ENCODE measurements at places on chromosomes 1 and 21.

DNA sequence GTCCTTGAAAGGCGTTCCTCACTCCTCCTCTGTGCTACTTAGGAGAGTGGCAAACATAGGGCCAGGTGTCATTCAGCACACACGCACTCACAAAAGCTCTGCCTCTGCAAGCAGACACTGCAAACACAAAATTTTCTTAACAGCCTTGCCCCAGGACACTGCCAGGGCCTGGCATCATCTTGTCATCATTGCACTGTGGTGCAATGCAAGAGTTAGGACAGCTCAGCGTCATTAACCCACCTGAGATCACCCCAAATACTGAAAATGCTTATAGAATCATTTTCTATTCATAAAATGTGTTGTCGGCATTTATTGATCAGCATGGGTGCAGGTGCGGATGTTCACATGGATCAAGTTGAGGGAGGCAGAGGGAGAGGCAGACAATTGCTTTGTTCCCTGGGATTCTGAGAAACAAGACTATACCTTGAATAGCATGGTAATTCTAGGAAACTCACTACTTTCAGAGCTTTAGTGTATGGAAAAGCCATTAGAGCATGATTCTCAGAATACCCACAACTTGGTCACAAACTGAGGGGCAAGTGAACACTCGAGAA is 3.0 kb downstream of the ADAM30 start:
- DNase-seq: no peak

DNA sequence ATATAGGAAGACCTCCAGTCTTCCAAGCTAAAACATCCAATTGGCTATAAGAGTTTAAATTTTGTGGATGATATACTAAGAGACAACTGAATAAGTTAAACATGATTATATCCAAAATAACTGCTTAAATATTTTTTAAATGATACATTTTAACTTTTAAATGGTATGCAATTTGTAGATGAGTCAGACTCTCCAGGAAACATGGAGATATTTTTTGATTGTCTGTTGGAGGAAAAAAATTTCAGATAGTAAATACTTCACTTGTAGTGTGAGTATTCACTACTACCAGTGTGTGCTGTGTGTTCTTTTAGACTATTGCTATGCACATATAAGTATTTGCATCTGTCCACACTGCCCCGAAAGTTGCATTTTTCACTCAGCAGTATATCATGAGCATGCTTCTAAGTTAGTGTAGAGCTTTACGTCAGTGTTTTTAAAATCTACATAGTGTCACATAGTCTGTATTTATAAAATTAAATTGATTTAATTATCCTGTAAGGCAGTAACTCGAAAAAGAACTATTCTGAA is 91.1 kb downstream of the USP25 start:
- DNase-seq: no peak

- no peak for DNase-seq
These were observed 87.8 kb downstream of the SLC16A1 start for GRCh38 chr1:112868191-112868590.

DNA sequence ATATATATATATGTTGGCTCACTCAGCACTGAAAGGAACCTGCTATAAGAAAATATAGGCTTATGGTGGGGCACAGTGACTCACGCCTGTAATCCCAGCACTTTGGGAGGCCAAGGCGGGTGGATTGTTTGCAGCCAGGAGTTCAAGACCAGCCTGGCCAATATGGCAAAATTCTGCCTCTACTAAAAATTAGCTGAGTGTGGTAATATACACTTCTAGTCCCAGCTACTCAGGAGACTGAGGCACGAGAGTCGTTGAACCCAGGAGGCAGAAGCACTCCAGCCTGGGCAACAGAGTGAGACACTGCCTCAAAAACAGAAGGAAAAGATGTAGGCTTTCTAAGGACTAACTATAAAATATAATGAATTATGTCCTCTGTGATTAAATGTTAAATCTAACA is 14.6 kb upstream of the MUTYH start:
- DNase-seq: no peak

- peak; percentile 46 for DNase-seq
These were observed 23.4 kb upstream of the TSPAN2 start for GRCh38 chr1:115112496-115113375.

GRCh38 chr1:165671526-165671925 is 26.8 kb downstream of the ALDH9A1 start:
- DNase-seq: no peak

GRCh38 chr1:7831458-7831857 is 21.4 kb downstream of the UTS2 start:
- DNase-seq: no peak

DNA sequence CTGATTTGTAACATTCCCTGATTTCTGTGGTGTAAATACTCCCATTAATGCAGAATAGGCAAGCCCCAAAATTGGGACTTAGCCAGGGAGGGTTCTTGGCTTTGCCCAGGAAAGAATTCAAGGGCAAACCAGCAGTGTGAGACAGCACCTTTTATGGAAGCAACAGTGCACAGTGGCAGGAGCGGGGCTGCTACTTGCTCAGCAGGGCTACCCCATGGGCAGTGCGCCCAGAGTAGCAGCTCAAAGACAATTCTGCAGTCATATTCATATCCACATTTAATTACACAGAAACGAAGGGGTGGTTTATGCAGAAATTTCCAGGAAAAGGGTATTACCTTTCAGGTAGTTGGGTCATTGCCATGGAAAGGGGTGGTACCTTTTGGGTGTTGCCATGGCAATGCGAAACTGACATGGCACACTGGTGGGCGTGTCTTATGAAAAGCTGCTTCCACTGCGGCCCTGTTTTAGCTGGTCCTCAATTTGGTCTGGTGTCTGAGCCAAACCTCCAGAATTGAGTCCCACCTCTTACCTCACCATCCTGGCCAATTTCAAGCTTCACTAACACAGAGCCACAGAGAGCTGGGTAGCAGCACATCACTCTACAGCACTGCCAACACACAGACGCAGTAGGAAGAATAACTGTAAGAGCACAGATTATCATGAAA is 35.9 kb downstream of the FHAD1 start:
- no peak for DNase-seq

DNA sequence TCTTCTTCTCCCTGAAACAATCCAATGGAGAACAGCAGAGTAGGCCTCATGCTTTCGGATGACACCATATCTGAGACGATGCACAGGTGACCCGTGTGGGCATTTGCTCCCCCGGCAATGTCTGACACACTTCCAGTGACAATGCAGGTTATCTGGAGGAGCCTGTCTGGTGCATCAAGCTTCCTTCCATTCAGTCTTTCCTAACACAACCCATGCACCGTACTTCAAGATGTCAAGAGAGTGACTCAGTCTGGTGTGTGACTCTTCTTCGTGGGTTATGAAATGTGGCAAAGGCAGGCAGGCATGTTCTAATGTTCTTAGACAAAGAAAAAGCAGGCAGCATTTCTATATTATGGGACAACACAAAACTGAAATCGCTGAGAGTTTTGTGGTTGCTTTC is 159.1 kb downstream of the EDEM3 start:
- no peak for DNase-seq

DNA sequence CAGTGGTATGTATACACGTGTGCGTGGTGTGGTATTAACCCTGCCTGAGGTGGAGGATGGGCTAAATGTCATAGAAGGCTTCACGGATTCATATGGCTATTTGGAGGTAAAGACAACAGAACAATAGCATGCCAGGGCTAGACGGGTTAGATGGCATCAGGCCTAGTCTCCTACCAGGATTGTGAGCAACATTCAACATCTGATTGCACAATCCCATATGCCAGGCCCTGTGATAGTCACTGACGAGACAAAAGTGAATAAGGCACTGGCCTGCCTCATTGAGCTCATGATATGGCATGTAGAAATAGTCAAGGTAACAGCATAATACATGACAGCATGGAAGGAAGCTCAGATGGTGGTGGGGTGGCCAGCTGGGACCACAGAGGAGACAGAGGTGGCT is 167.1 kb upstream of the BEND5 start:
- no peak for DNase-seq

- DNase-seq: no peak
These were observed 16.2 kb upstream of the MYOG start for GRCh38 chr1:203101813-203102634.

DNA sequence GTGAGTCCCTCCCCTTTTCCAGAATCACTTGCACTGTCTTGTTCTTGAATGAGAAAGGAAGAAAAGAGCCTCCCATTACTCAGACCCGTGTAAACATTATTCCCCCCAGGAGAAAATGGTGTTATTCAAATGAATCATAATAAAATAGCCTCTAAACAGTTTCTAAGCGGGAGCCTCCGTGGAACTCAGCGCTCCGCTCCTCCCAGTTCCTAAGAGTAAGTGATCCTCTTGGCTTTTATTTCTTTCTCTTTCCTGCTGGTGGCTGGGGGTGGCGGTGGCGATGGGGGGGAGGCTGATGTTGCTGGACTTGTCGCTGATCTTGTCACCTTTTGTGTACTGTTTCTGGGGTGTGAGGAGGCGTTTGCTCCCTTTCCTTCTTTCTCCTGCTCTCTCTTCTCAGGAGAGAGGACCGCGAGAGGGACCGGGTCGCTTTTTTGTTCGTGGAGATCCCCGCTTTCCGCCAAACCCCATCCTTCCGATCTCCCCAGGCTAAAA is 781 bp downstream of the PROX1 start:
- no peak for DNase-seq

DNA sequence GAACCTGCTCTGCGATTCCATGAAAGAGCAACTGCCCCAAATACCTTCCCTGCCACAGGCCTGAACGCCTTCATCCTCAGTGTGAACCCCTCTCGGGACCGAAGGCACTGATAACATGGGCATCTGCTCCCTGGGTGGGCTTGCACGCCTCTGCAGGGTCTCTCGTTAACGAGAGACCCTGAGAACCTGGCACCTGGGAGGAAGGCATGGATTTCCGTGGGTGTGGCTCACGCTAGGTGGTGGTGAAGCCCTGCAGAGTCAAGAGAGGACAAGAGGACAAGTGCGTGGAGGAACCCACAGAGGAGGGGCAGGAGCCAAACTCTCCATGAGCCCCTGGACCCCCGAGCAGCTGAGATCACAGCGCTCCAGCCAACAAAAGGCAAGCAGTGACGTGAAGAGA is 26.8 kb upstream of the COL6A2 start:
- DNase-seq: no peak

GRCh38 chr1:82752046-82752445 is 951.3 kb downstream of the ADGRL2 start:
- DNase-seq: no peak

DNA sequence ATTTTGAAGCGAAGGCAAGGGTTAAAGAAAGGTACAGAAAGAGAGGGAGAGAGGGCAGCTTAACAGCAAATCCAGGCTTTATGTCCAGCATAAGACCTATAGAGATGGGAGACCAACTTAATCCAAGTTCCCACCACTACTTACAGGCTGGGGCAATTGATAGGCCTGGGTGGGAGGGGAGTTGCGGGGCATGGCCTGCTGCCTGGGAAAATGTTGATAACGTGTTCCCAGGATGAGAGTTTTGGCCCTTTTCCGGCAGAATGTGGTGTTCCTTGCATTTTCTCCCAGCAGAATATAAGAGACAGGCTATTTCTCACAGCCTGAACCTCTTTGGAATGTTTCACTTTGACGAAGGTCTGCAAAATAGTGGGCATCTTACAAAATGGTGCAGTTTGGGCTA is 34.9 kb upstream of the PLA2G5 start:
- no peak for DNase-seq

DNA sequence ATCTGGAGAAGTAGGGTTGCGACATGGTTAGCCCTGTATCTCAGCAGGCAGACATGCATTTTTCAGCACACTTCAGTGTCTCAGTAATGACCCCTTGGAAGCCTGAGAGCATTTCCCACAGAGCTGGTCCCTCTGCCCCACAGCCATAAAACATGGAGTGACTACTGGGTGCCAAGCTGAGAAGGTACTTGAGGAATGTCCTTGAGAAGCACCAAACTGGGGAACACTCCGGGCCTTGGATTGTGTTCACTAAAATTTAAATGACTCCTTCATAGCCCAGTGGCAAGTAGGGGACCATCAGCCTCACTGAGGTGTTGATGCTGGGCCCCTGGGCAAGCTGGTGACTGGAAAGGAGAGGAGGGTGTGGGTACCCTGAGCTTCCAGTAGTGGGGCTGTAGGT is 54.7 kb downstream of the KCNJ6 start:
- DNase-seq: no peak

- no peak for DNase-seq
These were observed 35.8 kb downstream of the ECE1 start for GRCh38 chr1:21254335-21254951.

- no peak for DNase-seq
These were observed 760 bp upstream of the NPHP4 start for GRCh38 chr1:5992814-5993555.

GRCh38 chr1:85342207-85342606 is 65.8 kb upstream of the BCL10 start:
- no peak for DNase-seq

DNA sequence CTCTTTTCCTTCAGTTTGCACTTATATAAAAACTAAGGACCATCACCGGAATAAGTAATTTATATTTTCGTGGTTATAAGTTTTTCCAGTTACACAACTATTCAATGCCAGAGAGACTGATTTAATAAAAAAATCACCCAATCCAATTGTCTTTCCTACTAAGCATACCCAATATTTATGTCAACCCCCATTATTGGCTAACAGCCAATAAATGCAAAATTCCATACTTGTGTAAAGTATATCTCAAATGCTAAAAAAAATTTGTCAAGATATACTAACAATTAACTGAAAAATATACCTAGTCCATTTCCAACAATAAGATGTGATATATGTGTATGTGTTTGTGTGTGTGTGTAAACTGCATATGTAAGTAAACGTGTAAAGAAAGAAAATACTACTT is 117.4 kb downstream of the AGBL4 start:
- DNase-seq: no peak

- no peak for DNase-seq
These were observed 7.7 kb upstream of the ECE1 start for GRCh38 chr1:21297975-21298374.

DNA sequence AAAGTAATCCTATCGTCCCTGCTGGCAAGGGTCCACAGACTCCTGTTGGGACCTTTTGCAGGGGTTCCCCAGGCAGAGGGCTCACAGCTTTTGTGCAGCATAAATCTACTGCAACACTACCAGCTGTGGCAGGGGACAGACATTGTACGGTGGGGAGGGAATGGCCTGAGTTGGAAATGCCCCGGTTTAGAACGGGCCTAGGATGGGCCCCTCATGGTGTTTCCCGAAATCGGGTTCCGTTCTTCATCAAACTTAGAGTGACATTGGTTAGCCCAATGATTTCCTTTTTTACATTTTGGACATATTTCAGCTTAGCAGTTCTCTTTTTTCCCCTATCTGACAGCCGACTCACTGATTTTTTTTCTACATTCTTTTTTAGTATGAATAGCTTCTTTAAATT is 26.5 kb upstream of the SAMD11 start:
- no peak for DNase-seq

GRCh38 chr21:35963920-35964451 is 96.3 kb downstream of the SETD4 start:
- DNase-seq: no peak

GRCh38 chr1:156599811-156600210 is 1.5 kb downstream of the GPATCH4 start:
- no peak for DNase-seq

DNA sequence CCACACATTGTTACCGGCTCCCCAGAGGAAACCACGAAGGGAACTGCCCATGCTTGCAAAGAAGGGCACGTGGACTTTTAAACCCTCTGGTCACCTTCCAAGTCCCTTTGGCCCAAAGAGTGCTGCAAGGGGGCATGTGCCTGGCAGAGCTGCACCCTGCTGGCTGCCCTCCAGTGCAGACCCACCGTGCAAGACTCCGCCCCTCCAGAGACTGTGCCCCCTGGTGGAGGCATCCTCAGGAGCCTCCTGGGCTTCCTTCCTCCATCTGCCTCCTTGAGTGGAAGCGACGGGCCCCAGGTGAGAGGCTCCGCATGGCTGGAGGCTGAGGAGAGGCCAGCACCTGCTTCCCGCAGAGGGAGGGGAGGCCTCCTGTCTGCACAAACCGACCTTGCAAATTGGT is 100.6 kb downstream of the CRYAA start:
- DNase-seq: no peak
